Peyer's patch (tissue), 4 donors: ENCODE measurements at places on chromosomes 7 and 10. TPM values are rescaled to one million over a fixed set of nuclear protein-coding genes. Genes with fewer than 3 reads are reported as not detected.

Gene GTF2IRD1
- 2.8 TPM for total RNA-seq

Gene GRM3
- not detected for total RNA-seq

Gene OR9A4
- total RNA-seq: not detected

Gene ARHGEF35
- total RNA-seq: 18.0 TPM

Gene ZNF775
- total RNA-seq: 2.7 TPM

Gene SPDYE8
- total RNA-seq: not detected

Gene ABCA13
- 0.83 TPM for total RNA-seq

GRCh38 chr10:123885406-123886170, 6.0 kb downstream of the CPXM2 start:
- no peak for DNase-seq

- no peak for DNase-seq
Observed at GRCh38 chr7:139752604-139753003, 25.2 kb downstream of the HIPK2 start.

- DNase-seq: no peak
Observed at GRCh38 chr7:110358028-110358427, 732.9 kb upstream of the LRRN3 start.

DNA sequence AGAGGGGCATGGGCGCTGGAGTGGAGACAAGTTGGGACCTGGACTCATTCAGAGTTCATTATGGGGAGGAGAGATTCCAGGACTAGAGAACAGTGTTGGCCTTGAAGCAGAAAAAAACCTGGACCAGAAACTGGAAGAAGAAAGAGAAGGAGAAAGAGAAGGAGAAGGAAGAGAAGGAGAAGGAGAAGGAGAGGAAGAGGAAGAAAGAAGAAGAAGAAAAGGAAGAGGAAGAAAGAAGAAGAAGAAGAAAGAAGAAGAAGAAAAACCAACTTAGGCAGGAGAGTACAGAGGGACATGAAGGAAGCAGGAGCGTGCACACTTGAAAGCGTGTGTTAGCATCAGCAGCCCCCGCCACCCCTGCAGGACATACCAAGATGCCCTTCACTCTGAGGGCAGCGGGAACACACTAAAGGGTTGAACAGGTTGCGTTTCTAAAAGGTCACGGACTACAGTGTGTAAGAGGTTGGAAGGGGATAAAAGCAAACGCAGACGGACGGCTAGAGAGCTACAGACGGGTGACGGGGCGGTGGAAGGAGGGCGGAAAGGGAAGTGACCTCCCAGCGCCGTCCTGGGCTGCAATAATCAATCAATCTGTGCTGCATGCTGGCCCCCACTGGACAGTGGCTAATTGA, 95.3 kb downstream of the SEC61G start:
- DNase-seq: no peak

DNA sequence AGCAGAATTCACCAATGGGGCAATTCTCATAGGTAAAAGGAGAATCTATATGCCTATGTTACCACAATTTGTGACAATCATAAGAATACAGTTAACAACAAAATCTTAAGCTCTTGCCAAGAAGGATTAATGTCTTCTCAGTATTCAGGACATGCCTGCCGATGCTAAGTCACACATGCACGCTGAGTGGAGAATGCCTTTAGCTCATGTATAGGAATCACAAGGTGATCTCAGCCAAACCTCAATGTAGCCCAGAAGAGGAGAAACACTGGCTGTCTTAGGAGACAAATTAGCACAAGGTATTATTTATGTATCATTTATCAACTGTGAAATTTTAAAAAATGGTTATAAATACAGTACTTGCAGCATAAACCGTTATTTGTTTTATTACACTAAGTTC, 2.7 kb downstream of the HTR7 start:
- DNase-seq: no peak

DNA sequence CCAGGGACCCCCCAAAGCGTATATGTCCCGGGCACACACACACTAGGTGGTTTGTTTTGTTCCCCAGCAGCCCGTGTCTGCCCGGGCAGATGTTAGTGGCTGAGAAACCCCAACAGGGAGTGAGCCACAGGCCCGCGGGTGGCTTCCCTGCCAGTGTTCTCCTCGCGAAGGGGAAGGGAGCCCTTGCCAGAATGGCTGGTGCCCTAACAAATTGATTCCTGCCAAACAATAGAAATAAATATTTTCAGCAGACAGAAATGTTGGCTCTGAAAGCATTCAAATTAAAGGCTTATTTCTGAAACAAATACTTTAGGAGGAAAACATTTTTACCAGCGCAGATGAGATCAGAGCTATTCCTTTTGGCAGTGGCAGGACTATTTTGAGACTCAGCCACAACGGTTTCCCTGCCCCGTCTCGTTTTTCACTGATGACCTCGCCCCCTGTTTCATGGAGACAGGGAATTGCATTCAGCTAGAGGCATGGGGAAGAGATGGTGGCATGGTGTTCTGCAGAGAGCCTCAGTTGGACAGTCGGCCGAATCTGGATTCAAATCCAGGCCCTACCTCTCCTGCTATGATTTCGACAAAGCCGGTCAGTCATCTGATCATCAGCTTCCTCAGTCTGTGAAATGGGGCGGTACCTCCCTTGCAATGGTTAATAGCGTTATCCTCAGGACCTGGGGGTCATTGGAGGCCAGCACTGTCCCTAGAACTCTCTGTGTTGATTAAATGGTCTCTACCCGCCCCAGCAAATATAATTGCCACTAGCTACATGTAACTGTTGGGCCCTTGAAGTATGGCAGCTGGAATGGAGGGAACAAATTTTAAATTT, 84.5 kb downstream of the CUX1 start:
- DNase-seq: no peak

DNA sequence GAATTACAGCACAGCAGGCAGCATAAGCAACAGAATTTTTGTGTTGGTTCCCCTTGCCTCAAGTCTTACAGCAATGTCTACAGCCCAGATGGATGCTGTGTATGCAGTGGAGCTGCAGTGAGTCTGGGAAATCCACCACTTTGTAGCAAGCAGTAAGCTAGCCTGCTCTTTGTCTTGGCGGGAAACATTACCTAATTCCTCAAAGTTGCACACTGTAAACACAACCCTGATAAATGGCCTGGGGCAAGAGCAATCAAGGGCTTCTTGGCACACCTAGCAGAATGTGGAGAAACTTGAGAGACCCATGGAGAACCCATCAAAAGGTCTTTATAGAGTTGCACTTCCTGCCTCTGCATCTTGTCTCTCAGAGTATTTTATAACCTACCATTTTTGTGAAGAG, 102.0 kb upstream of the FOXP2 start:
- DNase-seq: no peak

DNA sequence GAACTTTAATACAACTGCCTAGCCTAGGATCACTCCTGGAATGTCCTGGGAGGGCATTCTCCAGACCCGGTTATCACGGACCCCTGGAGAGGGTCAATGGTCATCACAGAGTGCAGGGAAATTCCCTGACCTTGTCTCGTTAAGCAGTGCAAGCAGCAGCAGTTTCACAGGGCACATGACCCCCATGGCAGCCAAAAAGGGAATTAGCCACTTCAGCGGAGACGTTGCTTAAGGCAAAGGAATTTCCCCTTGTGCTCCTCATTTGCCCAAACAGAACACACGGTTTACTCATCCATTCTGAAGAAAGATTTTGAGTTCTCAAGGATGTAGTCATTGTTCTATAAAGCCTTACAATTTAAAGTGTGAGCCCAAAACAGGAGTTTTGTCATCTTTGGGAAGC, 260.3 kb downstream of the SNX13 start:
- DNase-seq: peak; percentile 66

GRCh38 chr10:19577807-19578206, 238.4 kb upstream of the PLXDC2 start:
- no peak for DNase-seq

DNA sequence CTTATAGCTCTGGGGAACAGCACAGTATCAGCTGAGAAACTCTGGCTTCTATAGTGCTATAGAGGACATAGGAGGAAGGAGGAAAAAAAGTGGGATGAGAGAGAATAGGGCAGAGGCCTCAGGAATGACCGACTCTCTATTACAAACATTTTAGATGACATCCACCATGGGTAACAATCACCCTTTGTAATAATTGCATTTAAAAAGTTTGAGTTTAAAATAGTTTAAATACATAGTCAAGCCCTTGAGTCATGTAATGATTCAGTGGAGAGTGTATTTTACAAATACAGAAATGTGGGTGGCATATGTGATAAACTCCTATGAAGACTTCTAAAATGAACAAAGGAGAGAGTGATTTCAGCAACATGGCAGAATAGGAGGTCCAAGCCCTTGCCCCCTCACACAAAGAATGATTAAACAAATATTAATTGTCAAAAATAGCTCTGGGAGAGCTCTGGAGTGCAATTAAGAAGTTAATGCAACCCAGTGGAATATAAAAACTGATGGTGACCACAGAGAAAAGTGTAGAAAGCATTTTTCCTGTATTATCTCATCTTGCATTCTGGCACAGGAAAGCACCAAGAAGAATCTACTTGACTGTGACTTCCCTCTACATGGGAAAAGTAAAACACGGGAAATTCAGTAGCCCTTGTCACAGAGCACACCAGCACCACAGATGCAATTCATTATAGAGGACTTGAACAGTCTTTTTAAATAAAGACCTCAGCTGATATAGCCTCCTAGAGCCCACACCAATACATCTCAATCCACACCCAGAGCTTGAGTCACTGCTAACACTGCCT, 569.0 kb upstream of the SORCS1 start:
- DNase-seq: no peak

DNA sequence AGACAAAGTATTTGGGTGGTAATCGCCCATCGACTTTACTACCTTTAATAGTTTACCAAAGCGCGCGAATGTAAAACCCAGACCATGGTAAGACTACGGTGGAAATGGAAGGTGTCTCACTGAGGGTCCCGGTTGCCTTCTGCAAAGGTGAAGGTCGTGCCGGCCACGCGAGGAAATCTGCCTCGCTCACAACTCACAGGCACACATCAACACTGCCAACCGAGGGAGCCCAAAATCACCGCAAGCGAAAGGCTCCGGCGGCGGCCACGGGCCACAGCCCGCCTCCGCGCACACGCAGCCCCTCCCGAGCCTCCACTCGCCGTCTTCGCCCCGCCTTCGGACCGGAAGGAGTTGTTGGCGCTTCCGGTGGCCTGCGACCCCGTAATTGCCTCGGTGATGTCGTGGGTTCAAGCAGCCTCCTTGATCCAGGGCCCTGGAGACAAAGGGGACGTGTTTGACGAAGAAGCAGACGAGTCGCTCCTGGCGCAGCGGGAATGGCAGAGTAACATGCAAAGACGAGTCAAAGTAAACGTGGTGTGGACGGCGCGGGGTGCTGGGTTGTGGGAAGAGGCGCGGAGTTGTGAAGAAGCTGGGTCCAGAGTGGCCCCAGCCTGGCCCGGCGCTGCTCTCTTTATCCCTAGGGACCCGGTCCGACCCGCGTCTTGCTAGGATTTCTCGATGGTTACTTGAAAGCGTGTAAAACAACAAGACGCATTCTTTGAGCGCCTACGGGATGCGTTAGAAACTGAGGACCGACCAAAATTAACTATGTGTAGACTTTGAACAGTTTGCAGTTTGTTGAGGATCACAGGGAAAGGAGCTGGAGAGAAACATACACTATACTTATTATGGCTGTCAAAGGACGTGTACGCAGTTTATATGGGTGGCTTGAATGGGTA, at the start of gene YAE1:
Gene YAE1 (plus strand): TSS at position 382 of the 899 bp plus-strand sequence. CDS start 15 bp downstream, at position 397.
- DNase-seq: peak; percentile 88

GRCh38 chr7:22732556-22733126, 5.6 kb downstream of the IL6 start:
- no peak for DNase-seq

DNA sequence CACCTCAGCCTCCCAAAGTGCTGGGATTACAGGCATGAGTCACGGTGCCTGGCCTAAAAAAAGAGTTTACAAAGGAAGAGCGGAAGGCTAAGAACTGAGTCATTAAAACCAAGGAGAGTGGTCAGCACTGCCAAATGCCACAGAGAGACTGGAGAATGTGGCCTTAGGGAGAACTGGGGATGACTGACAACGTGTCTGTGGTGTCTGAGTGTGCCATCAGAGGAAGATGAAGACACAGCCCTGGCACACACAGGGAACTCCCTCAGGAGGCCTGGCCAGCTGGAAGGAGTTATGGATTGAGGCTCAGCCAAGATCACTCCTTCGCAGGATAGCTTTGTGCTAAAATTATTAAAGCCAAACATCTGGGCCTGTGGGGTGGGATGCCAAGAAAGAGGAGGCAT, 3.9 kb upstream of the INA start:
- no peak for DNase-seq

DNA sequence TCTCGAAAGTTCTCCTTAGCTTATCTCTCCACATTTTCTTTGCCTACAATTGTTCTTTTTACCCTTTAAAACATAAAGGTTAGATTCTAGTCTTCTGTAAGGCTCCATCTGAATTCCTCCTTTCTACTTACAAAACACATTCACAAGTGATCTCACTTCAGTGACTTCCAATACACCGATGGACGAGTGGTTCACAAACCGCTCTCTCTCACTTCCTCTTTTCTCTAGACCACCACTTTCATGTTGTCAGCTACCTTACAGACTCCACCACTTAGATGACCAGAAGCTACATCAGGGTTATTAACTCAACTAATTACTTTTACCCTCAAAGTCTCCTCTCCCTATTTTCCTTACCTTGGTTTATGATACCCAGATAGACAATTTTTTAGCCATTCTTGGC, 11.8 kb downstream of the MET start:
- peak; percentile 21 for DNase-seq
